HFF-Myc (cell line): ENCODE measurements at places on chromosomes 4 and X.

GRCh38 chrX:643241-643595 is 12.6 kb downstream of the SHOX start:
- DNase-seq: no peak

GRCh38 chr4:138789796-138790195 is 225.8 kb upstream of the NOCT start:
- no peak for DNase-seq

GRCh38 chr4:127097061-127097460 is 535.7 kb upstream of the INTU start:
- no peak for DNase-seq

DNA sequence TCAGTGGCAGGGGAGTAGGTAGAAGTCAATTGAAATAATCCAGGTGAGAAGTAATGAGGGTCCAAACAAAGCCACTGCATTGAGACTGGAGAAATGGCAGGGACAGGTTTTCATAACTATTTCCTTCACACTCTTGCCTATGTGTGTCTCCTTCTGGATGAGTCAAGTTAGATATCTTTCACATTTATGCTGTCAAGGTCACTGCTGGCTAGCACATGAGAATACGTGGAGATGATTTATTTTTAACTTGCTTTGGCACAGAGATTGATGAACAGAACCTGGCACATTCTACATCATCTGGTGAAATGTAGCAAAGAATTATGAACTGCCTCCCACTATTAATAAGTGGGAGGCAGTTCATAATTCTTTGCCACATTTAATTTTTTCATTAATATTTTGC is 66.7 kb upstream of the BOD1L1 start:
- DNase-seq: no peak

DNA sequence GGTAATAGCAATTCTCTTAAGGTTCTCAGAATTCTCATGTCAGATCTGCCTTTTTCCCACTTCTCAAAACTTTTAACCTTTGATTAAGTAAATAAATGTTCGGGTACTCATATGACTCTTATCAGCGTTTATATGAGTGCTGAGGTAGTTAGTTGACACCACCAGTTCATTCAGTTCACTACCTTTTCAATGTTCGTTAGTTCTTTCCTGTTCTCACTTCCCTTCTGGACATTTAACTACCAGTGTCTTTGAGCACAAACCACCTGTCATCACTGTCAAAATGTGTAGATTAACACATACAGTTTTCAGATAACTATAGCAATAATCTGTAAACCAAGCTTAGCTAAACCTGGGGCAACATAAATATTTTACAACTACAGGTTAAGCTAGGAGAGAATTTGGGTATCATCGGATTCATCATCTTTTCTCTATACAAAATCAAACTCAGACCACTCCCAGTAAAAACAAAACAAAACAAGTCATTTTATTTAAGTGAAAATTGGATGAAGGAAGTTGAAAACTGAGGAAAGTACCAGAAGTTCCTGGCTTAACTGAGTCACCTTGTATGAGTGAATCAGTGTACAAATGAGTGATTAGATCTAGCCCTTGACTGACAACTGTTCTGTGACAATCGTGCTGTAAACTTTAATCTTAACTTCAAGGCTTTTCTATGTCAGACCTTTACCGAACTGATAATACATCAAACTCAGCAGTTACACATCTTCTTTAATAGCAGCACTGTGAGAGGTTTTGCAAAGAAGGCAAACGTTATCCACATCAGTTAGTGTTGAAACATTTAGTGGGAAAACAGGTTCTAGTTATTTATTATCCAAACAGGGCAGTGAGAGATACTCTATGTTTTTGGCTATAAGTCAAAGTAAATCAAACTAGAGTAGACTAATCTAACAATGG is 41.9 kb downstream of the ARHGEF38 start:
- DNase-seq: no peak

- no peak for DNase-seq
These were observed 68.7 kb downstream of the VSIG4 start for GRCh38 chrX:65971151-65971550.

GRCh38 chr4:62377700-62378099 is 1177.6 kb downstream of the ADGRL3 start:
- DNase-seq: no peak

DNA sequence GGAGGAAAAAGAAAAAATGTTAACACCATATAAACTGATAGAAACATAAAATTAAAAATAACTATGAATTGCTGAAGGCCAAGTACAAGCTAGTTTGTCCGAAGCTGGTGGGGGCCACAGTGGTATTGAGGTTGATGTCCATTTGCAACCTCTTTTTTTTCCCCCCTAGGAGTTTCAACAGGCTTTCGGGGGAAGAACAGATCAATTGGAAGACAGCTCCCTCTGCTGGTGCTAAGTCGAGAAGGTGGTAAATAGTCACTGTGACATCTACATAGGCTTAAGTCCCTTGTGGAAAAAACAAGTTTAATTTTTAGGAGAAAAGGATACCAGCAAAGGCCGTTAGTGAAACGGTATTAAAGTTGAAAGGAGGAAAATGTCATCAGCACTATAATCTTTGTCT is 115.7 kb upstream of the ZXDA start:
- DNase-seq: no peak

DNA sequence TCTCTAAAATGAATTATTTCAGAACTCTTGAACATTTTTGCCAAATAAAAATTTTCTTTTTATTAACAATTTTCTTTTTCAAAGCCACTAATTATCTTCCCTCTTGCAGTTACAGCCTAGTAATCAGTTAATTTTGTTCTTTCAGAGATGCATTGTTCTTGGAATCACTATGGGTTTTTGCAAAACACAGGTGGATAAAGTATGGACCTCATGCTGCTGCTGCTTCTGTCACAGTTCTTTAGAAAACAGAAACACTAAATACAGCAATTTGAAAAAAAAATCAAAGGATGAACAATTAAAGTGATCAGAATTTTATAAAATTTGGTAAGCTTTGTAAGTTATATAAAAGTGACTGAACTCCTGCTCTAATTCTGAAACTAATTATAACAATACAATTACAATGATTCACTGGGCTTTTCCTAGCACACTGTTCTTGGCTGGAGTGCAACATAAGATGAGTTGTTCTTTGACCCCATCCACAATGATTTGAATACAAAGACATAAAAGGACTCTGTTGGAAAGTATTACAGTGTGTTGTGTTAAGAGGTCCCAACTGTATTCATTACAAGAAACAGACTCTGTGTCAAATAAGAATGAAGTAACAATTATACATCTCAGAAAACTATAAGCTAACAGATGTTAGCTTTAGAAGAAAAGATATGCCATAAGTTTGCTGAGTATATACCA is 59.4 kb upstream of the GK2 start:
- DNase-seq: no peak

DNA sequence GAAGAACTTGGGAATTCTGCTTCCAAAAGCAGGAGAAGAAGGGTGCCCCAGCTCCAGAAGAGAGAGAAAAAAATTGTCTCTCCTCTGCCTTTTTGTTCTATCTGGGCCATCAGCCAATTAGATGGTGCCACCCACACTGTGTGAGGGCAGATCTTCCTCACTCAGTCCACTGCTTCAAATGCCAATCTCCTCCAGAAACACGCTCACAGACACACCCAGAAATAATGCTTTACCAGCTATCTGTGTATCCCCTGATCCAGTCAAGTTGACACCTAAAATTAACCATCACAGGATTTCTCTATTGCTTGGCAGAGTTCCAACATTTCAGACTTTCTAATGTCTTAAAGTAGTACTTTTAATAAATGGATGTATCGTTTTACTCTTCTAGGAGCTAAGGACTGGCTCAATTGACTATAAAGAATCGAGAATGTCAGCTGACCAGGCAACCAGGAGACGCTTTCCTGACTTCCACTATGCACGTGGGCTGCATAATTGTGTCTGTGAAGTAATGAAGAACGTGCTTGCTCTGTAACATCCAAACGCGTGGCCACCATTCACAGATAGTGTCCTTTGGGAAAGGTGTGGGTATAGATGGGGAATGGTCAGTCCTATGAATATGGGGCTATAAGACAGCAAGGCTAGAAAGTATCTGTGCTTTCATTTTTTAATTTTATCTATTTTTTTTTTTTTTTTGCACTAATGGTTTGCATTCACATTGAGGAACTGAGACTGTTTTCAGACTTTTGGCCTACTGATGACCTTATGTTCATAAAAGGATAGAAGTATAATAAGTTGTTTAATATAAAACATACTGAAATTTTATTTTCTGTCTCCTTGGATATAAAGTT is 9.9 kb upstream of the SMIM20 start:
- DNase-seq: no peak

- no peak for DNase-seq
These were observed 64.2 kb upstream of the BEND4 start for GRCh38 chr4:42216664-42217063.

GRCh38 chr4:94407846-94408245 is 43.9 kb upstream of the PDLIM5 start:
- DNase-seq: no peak

- no peak for DNase-seq
These were observed 3.5 kb upstream of the DDX60L start for GRCh38 chr4:168483811-168484210.

- DNase-seq: no peak
These were observed 124.4 kb upstream of the PCDH18 start for GRCh38 chr4:137656661-137657060.
